ENCODE measurements at places on chromosomes 5 and 9.
A peak's percentile ranks its signal among the peaks of the same experiment; 100 is the strongest.

DNA sequence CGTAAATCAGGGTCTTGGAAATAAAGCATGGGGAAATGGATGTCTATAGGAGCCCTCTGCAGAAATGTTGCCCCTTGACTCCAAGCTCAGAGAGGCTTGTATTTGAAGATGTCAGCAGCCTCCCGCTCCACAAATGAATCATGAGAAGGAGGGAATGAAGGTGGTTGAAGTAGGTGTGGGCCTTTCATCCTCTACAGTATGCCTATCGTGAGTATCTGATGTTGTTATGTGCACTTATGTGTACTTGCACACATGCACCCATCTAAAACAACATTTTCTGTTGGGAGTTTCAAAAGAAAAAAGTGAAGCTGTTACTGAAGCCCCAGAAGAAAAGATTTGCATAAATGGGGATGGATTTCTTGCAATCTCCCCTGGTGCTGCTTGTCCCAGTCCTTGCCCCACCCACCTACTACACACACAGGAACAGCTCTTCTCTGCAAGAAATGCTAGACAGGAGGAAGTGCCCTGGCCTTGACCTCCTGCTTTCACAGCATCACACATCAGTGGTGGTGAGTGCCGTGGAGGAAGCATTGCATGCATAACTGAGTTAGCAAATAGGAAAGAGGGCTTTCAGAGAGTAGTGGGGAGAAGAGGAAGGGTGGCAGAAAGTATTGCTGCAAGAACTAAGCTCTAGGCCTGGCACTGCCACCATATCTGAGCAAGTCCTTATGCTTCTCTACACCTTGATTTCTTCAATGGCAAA lies 156.1 kb downstream of the SNX18 start:
- DNase-seq = no peak

DNA sequence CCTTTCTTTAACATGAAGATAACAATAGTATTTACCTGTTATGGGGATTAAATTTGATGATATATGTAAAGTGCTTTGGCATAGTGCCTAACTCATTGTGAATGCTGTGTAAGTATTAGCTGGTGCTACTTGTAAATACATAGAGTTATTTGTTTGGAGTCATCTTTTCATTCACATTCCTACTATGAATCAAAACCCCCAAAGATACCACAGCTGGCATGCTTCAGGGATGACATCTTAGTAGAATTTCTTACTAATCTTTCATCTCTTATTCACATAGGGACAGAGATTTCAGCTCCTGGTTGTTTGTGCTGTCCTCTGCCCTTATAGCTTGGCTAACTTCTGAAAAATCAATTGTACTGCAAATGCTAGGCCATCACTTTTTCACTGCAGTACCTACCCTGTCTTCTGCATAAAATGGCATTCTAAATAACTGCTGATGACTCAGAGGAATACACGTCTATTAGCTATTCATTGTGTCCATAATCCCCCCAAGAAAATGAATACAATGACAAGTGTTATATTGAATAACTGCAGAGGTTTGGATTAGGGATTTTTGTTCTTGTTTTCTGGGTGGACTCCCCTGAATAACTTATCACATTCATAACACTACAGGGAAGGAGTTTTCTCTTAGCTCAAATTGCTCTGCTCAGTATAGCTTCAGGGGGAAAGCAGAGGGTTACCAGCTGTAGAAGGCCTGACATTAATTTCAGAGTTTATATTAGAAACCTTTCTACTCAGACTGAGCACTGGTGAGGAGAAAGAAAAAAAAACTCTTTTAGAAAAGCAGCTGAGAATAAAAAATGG lies 192.2 kb upstream of the C9orf72 start:
- DNase-seq = no peak

- no peak for DNase-seq
These were observed 12.1 kb downstream of the ARHGEF37 start for GRCh38 chr5:149593370-149593769.

DNA sequence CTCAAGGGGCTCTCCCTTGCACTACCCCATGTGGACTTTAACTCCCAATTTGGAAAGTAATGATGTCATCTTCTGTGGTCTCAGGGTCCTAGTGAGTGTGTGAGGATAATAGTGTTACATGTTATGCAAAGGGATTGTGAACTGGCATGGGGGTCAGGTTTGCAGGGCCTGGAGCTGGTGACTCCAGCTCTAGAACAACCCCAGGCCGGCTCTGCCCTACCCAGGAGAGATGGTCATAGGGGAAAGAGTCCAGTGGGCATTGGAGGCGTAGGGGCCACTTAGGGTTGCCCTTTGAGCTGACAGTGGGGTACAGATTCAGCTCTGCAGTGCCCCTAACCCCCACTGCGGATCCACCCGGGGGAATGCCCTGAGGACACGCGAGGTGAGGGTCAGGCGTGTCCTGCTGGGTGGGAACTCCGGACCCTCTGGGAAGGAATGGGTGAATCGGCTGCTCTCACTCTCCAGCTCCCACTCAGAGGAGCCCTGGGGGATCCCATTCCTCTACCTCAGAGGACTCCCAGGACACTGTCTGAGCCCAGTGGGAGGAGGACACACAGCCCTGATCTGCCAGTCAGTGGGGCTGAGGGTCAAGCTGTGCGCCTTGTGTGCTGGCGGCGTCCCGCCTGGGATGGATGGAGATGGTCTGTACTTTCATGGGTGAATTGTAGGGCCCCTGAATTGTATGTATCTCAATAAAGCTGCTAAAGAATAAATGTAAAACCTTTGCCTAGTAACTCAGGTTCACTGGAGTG lies 2.5 kb upstream of the NKD2 start:
- DNase-seq = peak; percentile 1

GRCh38 chr9:136974817-136975535 lies 2.3 kb upstream of the PTGDS start:
- DNase-seq = peak; percentile 51

DNA sequence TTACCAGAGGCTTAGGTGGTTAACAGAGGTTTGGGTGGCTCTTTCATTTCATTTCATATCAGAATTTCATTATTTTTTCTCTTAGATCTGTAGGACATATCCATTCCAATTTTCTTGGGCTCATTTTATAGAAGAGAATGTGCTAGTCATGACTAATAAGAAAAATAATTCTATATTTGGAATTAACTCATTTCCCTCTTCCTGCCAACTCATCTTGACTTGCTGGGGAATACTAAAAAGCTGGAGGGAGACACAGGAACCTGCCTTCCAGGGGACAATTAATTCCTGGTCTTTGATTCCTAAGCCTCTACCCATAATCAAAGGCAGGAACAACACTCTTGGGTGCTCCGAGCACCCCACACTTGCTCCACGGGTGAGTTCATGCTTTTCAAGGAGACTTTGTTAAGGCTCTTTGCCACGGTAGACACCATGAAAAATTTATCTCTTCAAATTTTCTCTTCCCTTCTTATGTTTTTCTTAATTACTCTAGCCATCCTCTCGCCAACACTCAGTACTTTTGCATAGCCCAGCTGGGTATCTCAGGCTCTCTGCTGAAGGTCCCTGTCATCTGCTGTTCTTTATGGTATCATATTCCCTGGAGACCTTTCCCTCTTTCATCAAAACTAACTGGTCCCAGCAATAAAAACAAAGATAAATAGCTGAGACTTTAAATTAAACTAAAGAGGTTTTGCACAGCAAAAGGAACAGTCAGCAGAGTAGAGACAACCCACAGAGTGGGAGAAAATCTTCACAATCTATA lies 273.9 kb downstream of the NPR3 start:
- no peak for DNase-seq

- no peak for DNase-seq
These were observed 202.7 kb downstream of the RFK start for GRCh38 chr9:76191493-76191892.

- no peak for DNase-seq
These were observed 95.6 kb downstream of the ESM1 start for GRCh38 chr5:54889826-54890225.

- no peak for DNase-seq
These were observed 96.8 kb upstream of the IFNK start for GRCh38 chr9:27427272-27427643.

Measured in MG63 (cell line).